ENCODE measurements at places on chromosomes 16 and 17.

GRCh38 chr17:60392845-60393702 lies 1.1 kb upstream of the USP32 start:
- peak; percentile 81 for DNase-seq

- no peak for DNase-seq
These were observed 2.8 kb upstream of the CACNG1 start for GRCh38 chr17:67041531-67041930.

- DNase-seq = no peak
These were observed 241.6 kb downstream of the CNTNAP4 start for GRCh38 chr16:76518781-76519180.

DNA sequence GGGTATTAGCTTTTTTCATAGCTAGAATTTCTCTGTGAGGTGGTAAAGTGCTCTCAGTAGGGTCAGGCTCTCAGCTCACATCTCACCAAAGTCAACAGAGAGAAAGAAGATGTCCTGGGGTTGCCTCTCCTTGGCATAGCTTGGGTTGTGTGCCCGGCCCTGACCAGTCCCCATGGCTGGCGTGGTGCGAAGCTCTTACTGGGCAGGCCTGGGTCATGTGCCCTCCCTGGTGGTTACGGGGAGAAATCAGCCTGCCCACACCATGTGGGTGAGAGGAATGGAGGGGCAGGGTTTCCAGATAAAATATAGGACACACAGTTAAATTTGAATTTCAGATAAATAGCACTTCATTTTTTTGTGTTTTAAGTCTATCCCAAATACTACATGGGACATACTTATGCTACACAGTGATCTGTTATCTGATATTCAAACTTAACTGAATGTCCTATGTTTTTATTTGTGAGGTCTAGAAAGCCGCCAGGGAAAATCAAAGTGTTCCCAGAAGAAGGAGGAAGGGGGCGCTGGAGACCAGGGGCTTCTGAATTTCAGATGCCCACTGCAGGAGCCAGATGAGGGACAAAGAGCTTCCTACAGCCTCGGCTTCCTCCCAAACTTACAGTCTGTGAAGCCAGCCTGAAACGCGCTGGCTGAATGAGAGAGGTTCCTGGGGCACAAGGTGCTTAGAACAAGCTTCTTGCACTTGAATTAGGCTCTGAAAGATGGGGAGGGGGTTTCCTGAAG lies 45.4 kb downstream of the NKD1 start:
- DNase-seq = no peak

- peak; percentile 34 for DNase-seq
These were observed 1.5 kb upstream of the ARHGDIG start for GRCh38 chr16:278863-279366.

DNA sequence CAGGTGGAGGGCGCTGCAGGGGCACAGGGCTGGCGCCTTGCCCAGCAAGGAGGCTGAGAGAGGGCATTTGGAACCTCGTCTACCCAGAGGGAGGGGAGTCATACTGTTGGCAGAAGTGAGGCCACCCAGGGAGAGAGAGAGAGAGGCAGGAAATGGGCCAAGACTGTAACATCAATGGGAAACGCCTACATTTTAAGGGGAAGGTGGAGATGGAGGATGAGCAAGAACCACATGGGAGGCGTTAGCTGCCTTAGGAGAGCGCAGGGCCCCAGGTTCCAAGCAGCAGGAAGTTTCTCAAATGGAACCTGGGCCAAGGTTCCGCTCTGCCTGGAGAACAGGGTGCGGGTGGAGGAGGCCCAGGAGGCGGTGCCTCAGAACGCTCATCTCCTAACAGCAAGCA lies 2.7 kb upstream of the WFDC1 start:
- no peak for DNase-seq

DNA sequence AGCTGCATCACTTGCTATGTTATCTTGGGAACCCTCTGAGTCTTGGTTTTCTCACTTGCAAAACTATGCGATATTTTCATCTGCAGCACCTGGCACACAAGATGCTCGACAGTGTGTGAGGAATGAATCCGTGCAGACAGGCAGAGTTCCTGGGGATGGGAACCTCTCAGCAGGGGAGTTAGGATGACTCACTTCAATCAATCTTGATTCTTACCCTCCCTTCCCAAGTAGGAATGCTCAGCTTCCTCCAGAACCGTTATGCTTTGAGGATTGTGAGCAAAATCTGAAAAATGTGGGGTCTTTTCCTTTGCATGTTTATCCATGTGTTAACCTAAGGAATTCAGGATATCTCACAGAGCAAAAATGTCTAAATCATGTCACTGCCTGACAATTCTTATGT lies 68.9 kb upstream of the HNF1B start:
- DNase-seq = no peak

DNA sequence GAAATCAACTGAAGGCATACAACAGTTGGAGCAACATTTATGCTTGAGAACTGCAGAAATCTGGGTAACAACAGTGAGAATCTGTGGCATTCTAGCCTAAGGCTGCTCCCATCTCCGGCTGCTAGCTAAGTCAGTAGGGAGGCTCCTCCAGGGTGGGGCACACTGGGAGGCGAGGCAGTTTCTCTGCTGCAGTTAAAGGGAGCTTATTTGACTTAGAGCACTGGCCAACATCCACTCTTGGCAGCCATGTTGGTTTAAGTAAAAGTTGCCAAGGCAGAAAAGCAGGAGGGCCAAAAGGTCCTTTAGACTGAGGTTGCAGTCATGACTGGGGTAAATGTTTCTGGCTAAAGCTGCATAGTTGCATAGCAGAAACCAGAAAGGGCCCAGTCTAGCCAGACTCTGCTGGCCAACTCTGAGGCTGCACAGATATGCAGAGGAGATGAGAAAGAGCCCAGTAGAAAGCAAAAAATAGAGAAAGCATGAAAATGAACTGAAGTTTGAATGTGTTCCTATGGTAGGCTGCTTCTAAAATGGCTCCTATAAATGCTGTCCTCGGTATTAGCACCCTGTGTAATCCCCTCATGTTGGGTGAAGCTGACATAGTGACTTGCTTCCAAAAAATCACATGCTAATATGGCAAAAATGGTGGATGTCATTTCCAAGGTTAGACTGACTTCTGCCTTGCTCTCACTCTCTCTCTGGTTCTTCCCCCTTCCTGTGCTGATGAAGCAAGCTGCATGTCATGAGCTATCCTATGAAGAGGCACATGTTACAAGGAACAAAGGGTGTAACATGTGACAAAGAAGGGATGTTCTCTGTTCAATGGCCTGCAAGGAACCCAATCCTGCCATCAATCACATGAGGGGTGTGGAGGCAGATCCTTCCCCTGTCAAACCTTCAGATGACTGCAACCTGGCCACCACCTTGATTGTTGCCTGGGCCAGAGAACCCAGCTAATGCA lies 3.7 kb upstream of the C16orf78 start:
- no peak for DNase-seq

DNA sequence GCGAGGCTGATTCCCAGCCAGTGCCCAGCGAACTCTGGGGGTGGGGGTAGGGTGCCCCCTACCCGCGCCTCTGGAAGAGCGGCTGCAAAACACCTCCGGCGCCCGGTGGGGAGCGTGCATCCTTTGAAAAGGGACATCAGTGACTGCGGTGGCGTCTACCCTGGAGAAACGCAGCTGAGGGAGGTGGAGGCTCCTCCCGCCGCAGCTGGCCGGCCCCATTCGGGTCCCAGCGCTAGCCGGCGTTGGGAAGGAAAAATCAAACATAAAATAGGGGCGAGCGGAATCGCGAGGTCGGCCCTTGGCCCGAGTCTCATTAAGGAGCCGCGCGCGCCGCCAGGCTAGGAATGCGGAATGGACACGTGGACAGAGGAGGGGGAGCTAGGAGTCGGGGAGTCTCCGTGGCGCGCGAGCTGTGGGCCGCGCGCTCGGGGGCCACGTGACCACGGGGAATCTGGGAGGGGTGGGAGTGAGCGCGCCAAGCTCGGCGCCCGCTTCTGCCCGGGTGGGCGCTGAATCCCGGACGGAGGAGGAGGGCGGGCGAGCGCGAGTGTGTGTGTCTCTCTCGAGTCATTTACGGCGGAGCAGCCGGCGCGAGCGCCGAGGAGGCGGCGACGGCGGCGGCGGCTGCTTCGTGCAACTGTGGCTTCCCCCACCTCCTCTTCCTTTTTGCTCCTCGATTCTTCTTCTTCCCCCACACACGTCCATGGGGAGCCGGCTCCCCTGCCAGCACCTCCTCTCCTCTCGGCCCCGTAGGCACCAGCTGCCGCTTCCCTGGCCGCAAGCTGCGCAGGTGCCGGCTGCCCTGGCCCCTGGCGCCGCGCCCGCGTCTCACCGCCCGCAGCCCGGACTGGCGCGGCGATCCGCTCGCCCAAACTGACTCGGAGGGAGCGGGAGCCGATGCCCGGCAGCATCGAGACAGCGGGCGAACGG lies at the start of gene TMEM132E:
Gene TMEM132E (plus strand): TSS at position 566 of the 930 bp plus-strand sequence. CDS start 1,495 bp downstream, outside the sequence.
- DNase-seq = no peak

- DNase-seq = peak; percentile 18
These were observed 20.0 kb downstream of the ABHD15 start for GRCh38 chr17:29546830-29547229.

- DNase-seq = no peak
These were observed 21.6 kb downstream of the CD300LF start for GRCh38 chr17:74691151-74691550.

DNA sequence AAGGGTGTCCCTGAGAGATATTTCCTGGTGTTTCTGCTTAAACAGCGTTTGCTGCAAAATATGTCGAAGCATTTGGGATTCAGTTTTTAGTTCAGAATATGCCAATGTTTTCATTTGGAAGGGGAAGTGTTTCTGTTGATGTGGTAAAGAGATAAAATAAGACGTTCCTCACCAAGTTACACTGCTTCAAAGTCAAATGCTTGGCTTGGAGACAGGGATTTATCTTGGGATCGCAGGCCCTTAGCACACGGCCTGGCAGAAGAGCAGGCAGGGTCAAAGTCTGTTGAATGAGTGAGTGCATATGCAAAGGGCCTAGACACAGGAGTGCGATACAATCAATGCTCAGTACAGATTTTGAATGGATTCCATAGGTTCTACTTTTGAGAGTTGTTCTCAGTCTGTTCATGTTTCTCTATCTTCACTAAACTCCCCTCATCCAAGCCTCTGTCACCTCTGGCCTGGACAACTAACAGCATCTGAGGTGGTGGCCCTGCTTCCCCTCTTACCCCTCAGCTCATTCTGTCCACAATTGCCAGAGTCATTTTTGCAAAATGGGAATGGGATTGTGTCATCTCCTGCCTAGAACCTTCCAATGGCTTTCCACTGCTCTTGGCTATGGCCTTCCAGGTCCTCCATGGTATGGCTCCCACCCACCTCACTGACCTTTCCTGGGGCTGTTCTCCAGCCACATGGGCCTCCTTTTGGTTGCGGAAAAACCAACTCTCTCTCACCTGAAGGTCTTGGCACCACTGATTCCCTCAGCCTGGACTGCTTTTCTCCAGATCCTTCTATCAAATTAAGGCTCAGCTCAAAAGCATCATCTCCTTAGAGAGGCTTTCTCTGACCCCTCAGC lies 3.2 kb downstream of the DEXI start:
- DNase-seq = peak; percentile 17

DNA sequence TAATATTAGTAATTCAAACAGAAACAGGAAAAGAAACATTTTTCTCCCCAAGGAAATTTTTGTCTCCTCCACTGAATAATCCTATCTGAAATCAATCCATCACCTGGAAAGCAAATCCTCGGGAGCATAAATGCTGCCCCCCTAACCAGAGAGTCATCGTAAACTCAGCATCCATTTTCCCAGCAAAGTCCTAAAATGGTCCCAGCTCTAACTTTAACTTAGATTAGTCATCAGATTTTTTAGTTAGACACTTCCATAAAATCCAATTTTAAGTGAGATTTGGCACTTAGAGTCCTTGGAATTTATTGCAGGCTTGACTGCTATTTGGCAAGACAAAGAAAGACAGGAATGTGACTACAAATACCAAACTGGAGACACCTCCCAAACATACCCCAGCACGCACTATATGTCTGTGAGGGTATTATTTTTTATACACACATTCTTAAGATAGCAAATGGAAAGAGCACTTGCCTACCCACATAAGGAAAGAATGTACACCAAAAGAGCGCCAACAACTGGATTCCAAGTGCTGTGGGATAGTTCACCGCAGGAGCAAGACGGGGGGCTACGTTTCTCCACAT lies 15.4 kb downstream of the SCO1 start:
- DNase-seq = no peak

GRCh38 chr16:17510567-17510966 lies 39.8 kb upstream of the XYLT1 start:
- DNase-seq = no peak

- peak; percentile 19 for DNase-seq
These were observed 51.2 kb upstream of the MTMR4 start for GRCh38 chr17:58565389-58566311.

GRCh38 chr16:21126518-21126917 lies 24.1 kb downstream of the DNAH3 start:
- DNase-seq = no peak

- peak; percentile 34 for DNase-seq
These were observed 112.0 kb upstream of the DNAH9 start for GRCh38 chr17:11486101-11486867.

GRCh38 chr17:49122566-49122965 lies 10.0 kb upstream of the B4GALNT2 start:
- no peak for DNase-seq

GRCh38 chr16:66622863-66623262 lies 18.4 kb downstream of the CMTM3 start:
- no peak for DNase-seq

DNA sequence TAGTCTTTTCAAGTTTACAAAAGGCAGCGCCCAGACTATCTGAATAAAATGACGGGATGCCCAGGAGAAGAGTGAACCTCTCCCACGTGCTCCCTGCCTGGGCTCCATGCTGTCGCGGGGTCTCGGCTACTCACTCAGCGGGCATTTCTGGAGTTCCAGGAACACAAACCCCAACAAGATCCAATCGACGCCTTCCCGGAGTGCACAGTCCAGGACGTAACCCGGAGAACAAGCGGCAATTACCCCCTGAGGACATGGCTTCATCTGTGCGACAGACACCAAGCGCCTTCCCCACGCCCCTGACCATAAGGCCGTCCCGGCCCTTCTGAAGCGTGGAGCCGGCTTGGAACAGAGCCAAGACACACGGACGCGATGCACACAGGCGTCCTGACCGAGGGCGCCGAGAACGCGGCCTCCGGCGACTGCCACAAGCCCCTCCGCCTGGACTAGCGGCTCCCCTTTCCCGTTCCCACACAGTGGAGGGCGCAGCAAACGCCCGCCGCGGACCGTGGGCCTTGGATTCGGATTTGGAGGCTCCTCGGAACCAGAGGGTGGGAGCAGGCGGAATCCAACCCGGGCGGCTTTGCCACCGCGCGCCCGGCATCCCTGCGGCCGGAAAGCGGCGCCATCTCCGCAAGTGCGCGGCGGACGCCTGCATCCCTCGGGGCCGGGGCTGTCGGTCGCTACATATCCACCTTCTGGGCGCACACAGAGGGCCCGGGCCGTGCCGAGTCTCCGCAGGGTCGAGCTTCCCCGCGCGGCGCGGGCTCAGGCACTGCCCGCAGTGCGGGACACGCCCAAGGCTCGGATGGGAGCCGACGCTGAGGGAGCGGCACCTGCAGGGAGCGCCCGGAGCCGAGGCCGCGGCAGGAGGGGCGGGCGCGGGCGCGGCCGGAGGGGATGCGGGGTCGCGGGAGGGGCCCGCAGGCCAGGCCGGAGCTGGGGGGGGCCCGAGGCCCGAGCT lies 725 bp downstream of the ABCA3 start:
- DNase-seq = no peak

DNA sequence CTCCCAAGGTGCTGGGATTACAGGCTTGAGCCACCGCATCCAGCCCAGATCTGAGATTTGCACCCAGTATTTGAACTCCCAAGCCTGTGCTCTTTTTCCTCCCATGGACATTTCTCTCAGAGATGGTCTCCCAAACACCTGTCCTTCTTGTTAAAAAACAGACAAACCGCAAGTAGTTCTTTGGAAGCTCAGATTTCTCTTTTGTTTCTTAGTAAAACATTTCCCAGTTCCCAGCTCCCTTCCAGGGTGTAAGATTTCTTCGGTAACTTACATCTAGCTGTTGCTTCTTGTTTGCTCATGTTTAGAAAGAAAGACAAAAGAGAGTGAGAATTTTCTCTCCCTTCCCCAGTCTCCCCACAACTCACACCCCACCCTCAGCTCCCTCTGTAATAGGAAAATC lies 36.2 kb downstream of the IL4R start:
- no peak for DNase-seq

Data from MV-4-11 (cell line).